ENCODE measurements at places on chromosomes 5 and 9. TPM values are rescaled to one million over a fixed set of nuclear protein-coding genes. Genes with fewer than 3 reads are reported as not detected.

DNA sequence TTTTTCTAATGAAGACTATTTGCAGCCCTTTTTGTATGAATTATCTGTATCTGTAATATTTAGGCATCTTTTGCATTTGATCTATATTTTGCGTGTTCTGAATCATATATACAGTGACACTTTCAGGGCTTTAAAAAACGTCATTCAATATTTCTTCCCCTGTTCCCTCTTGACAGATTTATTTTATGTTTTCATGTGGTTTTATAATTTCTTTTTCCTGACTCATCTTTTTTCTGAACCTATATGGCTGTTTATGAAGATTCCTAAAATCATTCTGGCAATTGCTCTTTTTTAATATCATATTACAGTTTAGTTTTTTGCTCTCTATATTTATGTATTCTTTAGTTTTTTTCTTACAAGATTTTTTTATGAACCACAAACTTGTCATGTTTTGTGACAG is 67.6 kb downstream of the SMARCA2 start:
- no peak for DNase-seq

GRCh38 chr5:170366276-170366675 is 22.9 kb downstream of the KCNMB1 start:
- DNase-seq: no peak

The COL15A1 gene
- total RNA-seq: 0.15 TPM

GRCh38 chr5:180118391-180118791 is 46.8 kb upstream of the RNF130 start:
- DNase-seq: no peak

DNA sequence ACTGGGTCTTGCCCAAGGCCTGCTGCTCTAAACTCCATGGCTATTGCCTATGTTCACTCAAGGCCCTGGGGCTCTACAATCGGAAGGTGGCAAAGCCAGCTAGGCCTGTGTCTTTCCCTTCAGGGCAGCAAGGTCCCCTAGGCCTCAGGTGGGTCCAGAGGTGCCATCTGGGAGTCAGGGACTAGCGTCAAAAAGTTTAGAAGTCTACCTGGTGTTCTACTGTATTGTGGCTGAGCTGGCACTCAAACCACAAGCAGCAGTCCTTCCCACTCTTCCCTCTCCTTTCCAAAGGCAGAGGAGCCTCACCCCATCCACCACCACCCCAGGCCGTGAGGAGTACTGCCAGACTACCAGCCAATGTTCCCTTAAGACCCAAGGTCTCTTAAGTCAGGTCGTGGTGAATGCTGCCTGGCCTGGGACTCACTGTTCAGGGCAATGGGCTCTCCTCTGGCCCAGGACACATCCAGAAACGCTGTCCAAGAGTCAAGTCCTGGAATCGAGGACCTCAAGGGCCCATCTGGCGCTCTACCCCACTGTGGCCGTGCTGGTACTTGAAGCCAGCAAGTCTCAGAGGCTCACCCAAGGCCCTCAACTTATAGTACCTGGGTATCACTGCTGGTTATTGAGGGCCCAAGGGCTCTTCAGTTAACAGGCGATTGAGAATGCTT is 13.0 kb upstream of the SARDH start:
- no peak for DNase-seq

GRCh38 chr5:88269222-88269771 is 652 bp upstream of the TMEM161B start:
- DNase-seq: no peak

DNA sequence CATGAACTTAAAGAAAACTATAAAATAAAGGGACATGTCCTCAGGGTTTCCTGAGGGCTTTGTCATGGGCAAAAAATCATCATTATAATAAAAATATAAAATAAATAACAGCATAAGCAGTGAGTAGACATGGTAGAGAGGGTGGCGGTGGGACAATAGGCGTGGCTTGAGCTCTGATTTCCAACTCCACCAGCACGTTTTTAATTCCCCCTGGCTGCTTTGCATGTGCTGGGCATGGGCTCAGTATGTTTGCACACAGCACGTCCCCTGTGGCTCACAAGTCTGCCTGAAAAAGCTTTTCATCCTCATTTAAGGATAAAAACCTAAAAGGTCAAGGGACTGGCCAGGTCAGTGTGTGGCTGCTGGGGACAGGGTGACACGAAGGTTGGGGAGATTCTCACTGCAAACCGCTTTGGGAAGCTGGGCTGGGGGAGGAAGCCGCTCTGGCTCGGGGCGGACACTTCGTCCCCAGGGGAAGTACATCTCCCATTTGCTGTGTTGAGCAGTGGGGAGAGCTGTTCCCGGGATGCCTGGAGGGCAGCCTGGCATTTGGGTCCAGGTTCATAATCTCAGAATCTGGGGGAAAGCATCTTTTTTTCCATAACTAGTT is 32.6 kb downstream of the NKX2-5 start:
- no peak for DNase-seq

The RPL37 gene
- 1,279 TPM for total RNA-seq

- no peak for DNase-seq
Measured at GRCh38 chr5:107271682-107272350, 398.9 kb downstream of the EFNA5 start.

DNA sequence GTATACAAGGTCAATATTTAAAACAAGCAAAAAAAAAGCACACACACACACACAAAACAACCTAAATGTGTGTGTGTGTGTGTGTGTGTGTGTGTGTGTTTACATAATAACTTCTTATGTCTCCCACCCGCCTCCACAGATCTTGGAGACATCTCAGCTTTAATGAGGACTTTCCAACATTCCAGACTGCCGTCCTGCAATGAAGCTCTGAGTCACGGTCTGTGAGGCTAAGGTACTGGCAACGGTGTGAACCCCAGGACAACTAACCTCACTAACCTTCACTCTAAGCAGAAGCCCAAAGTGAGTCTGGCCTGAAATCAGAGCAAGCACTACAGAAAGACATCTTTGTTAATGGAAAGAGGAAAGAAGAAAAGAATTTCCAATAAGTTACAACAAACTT is 22.3 kb downstream of the ZNF474 start:
- no peak for DNase-seq

- no peak for DNase-seq
Measured at GRCh38 chr9:131500939-131501541, 1.7 kb upstream of the POMT1 start.

The UNC13B gene
- 17.6 TPM for total RNA-seq

DNA sequence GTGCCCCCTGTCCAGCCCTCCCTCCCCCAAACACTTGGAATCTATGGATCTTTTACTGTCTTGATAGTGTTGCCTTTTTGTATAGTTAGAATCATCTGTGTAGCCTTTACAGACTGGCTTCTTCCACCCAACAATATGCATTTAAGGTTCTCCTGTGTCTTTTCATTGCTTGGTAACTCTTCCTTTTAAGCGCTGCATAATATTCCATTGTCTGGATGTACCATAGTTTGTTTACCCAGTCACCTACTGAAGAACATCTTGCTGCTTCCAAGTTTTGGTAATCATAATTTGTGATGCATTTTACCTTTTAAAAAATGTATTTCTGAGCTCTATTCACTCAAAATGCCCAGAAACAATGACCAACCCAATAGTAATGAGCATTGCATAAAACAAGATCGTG is 17.7 kb upstream of the LMX1B start:
- DNase-seq: no peak

GRCh38 chr5:8458038-8458383 is 589.1 kb downstream of the MTRR start:
- no peak for DNase-seq

The SLC6A3 gene
- total RNA-seq: not detected

DNA sequence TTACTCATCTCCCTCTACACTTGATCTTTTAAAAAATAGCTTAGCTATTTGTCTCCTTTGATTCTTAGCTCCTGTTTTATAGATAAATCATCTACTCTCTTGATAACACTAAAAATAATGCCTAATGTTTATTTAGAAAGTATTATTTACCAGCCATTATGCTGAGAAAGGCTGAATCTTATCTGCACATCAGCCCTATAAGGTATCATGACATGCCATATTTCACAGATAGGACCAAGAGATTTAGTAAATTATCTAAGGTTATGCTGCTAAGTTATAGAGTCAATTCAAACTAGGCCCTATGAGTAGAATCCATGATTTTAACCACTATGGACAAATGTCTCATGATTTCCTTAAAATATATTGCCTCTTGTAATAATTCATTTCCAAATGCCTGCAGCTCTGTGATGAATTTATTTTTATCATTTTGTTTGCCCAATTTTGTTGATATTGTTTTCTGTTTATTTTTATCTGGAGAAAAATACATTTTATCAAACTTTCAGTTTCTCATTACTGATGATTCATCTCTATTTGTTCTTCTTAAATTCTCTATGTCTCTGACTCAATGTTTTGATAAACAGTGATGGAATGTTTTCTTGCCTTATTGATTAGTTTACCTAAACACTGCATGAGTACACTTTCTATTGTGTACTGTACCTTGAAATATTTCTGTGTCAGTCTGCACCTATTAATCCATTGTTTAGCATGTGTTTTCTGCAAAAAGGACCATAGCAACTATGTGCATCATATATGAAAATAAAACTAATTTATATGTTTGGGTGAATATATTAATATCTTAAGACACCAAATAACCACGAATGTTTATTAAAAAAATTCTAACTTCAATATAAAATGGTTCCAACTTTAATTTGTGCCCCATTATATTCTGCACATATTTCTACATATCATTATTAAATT is 300.8 kb downstream of the CDH9 start:
- DNase-seq: no peak

DNA sequence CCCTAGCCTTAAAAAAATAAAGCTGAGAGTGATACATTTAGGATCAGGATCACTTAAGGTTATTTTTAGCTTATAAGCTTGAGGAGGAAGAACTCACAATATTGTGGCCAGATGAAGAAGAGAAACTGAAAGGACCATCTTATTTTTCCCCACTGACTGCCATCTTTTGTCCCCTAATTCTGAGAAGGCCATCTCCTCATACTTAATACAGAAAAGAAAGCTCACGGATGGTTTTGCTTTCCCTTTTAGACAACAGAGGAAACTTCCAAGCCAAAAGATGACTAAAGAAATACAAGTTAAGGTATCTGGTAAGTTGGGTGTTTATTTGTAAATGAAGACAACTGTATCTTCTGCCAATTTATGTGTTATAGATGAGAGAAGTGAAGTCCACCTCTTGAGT is 36.4 kb downstream of the ERAP1 start:
- no peak for DNase-seq

- no peak for DNase-seq
Measured at GRCh38 chr5:5539590-5539989, 117.1 kb downstream of the ICE1 start.

DNA sequence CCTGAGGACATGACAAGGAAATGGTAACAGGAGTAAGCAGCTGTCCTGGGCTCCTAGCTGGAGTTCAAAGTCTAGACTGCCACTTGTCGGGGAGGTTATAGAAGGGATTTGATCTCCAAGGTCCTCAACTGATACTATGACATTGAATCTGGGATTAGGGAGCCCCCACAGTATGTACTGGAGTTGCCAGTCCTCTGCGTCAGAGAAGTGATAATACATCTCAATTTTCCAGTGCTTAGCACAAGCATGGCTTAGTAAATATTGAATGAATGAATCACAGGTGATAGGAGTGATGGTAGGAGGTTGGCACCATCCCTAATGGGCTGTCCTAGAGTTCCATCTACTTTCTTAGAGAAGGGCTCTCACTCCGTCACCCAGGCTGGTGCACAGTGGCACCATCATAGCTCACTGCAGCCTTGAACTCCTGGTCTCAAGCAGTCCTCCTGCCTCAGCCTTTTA is 6.2 kb upstream of the TPM2 start:
- DNase-seq: no peak

- no peak for DNase-seq
Measured at GRCh38 chr5:15992918-15993317, 186.7 kb downstream of the MARCHF11 start.

- DNase-seq: no peak
Measured at GRCh38 chr9:108087781-108088180, 598.2 kb upstream of the KLF4 start.

GRCh38 chr5:167050568-167051401 is 1240.7 kb upstream of the WWC1 start:
- DNase-seq: no peak

DNA sequence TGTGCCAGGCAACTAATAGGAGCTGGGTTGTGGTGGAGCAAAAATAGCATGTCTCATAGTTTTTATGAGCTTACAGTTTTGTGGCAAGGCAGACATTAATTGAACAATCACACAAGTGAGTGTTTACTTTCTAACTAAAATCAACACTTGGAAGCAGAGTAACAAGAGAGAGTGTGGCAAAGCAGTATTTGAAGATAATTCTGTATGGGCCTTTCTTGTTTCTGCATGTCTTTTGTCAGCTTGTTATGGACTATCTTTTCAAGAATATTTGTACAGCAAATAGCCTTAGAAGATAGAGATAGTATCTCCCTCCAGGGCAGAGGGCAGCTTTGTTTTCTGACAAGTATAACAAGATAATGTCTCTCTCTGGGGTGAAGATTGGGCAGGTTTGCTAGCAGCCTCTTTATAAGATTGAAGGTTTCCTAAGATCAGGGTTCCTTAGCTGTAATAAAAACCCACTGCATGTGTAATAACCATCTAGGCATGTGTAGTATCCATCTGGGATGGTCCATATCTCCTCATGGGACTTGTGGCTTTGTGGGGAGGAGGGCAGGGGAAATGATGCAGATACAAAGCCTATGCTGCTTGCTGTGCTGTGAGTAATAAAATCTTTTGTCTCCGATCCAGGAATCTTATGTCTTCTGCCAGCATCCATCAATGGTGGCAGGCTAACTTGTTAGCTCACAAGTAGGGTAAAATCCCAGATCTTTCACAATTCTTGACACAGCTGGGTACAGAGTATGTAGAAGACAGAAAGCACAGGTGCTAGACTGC is 479.9 kb downstream of the KDM4C start:
- no peak for DNase-seq

- DNase-seq: no peak
Measured at GRCh38 chr9:125919565-125919964, 172.4 kb downstream of the PBX3 start.

GRCh38 chr5:133730346-133730745 is 118.0 kb upstream of the FSTL4 start:
- no peak for DNase-seq

GRCh38 chr5:1963941-1964451 is 81.3 kb upstream of the IRX4 start:
- DNase-seq: no peak

The CAVIN4 gene
- 0.59 TPM for total RNA-seq

- DNase-seq: no peak
Measured at GRCh38 chr5:95631991-95632675, 12.2 kb downstream of the GPR150 start.

The NSUN2 gene
- total RNA-seq: 101 TPM

- DNase-seq: no peak
Measured at GRCh38 chr5:62585751-62586150, 7.1 kb downstream of the LRRC70 start.

GRCh38 chr5:25489834-25490538 is 845.2 kb upstream of the CDH10 start:
- no peak for DNase-seq

The NPR3 gene
- total RNA-seq: 0.39 TPM

GRCh38 chr9:81683704-81684103 is 5.6 kb downstream of the TLE1 start:
- no peak for DNase-seq
